CD4-positive, alpha-beta T cell treated with Interleukin-4 for 1 hour (primary cell): ENCODE measurements at places on chromosomes 5 and 9.

GRCh38 chr5:41427505-41427904 is 82.9 kb downstream of the PLCXD3 start:
- DNase-seq, result no peak

- DNase-seq, result no peak
These were observed 27.2 kb downstream of the SLC35A4 start for GRCh38 chr5:140591747-140592372.

DNA sequence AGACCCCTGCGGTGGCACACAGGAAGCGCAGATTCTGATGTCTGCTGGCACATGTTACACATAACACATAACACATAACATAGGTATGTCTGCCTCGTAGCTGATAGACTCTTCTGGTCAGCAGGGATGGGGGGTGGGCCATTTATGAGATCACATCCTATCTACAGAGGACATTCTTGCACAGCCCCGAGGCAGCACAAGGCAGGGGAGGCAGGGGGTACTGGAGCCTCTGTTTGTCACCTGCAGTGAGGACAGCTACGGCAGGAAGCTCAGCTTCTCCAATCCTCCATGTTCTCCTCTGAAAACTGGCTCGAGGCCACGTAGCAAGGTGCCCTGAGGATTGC is 16.7 kb upstream of the MED10 start:
- no peak for DNase-seq

- DNase-seq, result no peak
These were observed 12.9 kb downstream of the TJP2 start for GRCh38 chr9:69186841-69187611.

GRCh38 chr9:96293498-96294158 is 8.3 kb downstream of the HSD17B3 start:
- no peak for DNase-seq

- no peak for DNase-seq
These were observed 142.0 kb downstream of the FAM114A2 start for GRCh38 chr5:153896701-153897100.

DNA sequence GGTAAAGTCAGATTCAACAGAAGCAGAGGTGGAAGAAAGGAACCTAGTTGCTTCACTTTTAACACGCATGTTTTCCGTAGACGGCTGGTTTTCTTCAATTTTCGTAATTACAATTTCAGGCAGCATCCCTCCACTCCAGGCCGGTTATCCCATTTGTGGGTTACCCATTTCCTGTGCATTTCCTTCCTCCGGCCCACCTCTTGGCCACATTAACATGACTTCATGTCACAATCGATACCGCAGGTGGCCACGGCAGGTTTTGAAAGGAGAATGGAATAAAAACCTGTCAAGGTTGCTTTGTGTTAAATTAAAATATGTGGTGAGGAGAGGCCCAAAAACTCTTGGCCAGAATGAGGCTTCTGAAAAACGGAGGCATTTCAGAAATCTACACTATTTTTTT is 130.2 kb downstream of the PCSK5 start:
- no peak for DNase-seq

DNA sequence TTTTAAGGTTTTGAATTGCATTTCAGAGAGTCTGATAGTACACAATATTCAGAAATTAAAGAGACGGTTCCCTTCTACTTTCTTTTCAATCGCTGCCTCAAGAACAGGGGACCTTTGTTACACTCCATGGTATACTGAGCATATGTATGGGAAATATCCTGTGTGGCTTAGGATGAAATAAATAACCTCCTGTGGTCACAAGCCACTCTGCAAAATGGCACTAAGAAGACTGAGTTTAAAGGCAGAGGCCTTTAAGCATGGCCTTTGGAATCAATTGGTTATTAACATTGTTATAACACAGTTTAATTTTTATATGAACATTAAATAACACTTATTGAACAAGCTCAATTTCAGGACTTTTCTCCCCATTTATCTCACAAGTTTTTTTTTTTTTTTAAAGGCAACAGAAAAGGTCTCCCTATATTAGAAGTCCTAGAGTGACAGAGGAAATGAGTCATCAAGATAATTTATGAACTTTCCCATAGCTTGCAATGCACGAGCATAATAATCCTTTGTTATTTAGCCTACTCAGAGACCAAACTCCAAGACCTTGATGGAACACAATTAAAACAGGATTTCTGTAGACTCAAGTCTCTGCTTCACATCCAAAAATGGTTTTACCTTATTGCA is 341.9 kb downstream of the TMEM167A start:
- DNase-seq, result no peak

DNA sequence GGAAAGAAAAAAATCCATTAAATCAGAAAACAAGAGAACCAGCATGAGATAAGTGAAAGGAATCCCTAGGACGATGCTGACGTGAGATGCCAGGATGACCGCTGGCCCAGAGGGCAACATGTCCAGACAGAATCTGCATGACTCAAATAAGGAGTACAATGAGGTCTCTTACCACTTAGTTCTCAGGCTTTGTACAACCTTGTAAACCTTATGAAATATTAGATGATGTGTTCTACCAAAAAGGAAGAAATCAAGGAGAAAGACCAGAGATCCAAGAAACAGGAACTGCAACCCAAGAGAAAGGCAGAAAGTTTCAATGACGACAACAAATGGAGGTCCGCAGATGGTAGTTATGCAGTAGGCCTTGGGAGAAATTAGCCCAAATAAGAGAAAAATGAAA is 2.8 kb upstream of the GPR150 start:
- no peak for DNase-seq

DNA sequence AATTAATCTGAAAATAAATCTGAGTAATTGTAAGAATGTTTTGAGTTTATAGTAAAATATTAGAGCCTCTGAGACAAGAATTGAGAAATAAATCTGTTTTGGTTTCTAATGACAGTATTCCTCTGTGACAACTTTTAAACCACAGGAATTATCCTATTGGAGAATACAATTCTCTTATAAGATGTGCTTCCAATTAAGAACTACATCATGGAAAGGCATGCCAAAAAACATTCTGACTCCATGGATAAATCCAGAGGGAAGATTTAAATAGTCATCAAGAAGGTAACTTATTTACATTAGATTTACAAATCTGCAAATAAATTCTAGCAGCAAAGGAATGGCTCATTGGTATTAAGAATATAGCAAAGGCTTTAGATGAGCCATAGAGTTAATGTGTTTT is 178.3 kb upstream of the ACOT12 start:
- DNase-seq, result no peak

GRCh38 chr5:124859556-124860290 is 113.3 kb upstream of the ZNF608 start:
- DNase-seq, result no peak

GRCh38 chr9:129816501-129817435 is 7.2 kb downstream of the TOR1A start:
- peak; percentile 19 for DNase-seq

DNA sequence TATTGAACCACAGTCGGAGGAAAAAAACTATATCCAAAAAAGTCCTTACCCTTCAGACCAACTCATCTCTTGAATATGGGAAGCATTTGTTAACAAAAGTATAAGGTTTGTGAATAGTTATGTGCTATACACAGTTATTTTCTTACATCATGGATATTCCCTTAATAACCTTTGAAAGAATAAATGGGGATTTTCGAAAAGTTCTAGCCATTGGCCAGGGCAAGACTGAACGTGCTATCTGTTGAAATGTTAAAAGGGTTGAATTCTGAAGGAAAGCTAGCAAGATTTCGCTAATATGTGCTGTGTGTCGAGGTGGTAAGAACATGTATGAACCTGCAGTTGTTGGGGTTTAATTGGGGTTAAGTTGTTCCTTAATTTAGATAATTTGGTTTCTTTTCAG is 140.8 kb downstream of the SMARCA2 start:
- no peak for DNase-seq

- no peak for DNase-seq
These were observed 4.7 kb downstream of the VAV2 start for GRCh38 chr9:133987446-133987788.

DNA sequence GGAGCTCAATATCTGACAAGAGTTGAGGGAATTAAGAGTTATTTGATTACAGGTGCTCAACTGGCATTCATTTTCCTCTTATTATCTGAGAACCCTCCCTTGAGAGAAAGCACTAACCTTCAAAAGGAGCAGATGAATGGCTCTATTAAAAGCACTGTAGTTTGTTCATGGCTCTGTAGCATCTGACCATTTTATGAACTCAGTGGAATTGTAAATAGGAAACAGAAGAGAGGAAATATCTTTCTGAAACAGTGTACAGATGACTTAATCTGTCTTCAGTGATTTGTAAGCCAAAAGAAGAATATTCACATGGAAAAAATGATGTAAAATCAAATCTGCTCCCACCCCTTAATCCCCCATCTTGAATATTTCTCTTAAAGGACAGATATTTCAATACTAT is 810.4 kb upstream of the GRAMD2B start:
- DNase-seq, result no peak

- DNase-seq, result no peak
These were observed 160.7 kb downstream of the CACNA1B start for GRCh38 chr9:138038244-138038671.

DNA sequence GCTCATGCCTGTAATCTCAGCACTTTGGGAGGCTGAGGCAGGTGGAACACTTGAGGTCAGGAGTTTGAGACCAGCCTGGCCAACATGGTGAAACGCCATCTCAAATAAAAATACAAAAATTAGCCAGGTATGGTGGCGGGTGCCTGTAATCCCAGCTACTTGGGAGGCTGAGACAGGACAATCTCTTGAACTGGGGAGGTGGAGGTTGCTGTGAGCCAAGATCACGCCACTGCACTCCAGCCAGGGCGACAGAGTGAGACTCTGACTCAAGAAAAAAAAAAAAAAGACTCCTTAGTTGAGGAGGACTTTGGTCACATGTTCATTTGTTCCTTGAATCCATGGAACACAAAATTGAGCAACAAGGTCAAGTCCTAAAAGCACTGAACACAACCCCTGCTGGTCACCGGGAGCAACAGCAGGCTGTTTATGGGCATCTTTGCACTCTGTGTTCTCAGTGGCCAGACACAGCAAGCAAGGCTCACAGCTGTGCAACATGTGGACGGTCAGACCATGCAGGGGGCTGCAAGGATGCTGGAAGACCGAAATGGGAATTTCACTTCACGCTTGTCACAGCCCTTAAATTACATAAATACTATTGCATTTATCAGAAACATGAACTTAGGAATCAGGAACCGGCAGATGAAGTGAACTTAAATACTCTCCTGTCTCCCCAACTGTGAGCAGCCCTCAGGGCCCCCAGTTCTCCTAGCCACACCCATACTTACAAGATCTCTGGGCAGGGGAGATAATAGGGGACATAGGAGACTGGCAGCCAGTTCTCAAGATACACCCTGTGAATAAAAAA is 2.8 kb downstream of the GBGT1 start:
- DNase-seq, result peak; percentile 52

GRCh38 chr5:133244242-133244641 is 192.4 kb downstream of the HSPA4 start:
- no peak for DNase-seq

GRCh38 chr9:3490957-3491356 is 34.8 kb downstream of the RFX3 start:
- DNase-seq, result no peak

DNA sequence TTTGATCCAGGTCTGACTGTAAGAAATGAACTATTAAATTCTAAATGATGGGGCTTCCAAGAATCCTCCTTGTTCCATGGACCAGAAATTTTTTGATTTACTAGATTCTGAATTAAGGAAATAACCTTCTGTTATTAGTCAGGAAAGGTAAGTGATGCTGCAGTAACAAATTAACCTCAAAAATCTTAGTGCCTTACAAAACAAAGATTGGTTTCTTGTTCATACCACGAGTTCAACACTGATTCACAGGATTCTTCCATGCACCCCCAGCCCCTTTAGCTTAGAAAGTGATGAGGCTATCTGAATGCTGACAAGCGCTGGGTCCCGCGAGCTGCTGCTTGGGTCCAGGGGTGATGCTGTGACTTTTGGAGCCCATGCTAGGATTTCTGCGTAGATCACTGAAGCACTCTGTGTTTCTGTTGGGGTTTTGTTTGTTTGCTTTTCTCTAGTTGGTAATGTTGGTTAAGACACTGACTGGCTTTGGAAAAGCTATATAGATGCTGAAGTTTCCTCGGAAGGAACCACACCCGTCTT is 52.3 kb downstream of the COL15A1 start:
- no peak for DNase-seq

DNA sequence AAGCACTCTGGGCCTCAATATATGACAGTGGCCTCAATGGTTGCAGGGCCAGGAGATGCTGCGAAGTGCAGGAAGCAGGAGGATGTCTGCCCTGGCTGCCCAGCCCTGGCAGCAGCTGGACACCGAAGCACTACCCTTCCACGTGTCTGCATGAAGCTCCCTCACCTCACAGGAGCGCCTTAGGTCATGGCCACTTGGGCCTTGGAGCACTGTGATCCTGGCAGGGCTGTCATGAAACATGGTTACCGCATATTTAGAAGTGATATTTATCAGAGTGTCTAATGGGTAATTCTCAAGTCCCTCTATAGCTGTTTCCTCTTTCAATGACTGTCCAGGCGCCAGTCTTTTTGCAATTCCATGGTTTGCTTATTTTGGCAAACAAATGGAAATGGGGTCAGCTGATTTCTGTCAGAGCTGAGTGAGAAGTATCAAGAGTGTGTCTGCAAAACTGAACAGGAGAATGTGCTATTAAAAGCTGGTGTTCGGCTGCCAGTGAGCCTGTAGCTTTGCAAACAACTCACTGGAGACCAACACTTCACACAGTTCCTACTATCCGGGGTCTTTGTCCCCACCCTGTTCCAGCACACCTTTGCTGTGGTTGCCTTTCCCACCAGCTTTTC is 285.9 kb downstream of the KIF4B start:
- no peak for DNase-seq

DNA sequence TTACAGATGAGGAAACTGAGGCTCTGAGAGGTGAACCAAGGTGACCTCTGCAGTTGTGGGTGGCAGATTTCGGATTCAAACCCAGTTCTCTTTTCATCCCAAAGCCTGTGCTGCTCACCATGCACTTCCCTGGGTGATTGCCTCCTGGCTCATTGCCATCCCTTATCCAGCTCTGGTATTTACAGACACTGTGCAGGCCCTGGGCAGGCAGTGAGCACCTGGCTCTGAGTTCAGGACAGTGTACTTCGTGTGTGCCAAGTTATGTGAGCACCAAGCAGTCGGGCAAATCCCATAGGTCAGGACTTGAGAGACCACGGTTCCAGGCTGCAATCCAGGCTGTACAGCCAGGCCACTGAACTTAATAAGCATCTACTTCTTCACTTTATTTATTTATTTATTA is 1.4 kb downstream of the LRSAM1 start:
- no peak for DNase-seq

DNA sequence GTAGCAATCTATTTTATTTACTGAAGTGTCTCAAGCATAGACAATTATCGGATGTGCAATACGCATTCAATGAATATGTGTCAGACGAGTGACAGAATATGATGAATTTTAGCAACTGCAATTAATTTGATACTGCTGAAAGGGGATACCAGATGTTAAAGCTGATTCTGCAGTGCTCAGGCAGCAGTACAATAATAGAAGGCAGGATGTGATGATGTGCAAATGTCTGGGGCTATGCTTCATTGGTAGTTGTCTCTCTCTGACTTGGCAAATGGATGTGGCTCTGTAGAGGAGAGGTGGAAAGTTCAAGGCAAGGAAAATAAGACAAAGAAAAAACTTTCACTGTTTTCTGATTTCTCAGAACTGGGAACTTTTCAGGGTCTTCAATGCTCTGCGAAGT is 721.2 kb downstream of the CDH18 start:
- no peak for DNase-seq

DNA sequence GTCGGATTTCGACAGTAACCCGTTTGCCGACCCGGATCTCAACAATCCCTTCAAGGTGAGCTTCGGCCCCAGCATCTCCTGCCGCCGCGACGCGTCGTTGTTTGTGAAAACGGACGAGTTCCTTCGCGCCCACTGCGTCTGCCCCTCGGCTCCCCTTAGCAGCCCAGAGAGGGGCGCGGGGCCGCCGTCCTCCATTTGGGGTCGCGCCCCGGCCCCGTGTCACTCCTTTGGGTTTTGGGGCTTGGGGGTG is 182 bp downstream of the SCAMP1 start:
- DNase-seq, result no peak
